ENCODE measurements at places on chromosomes 6 and 20. TPM values are rescaled to one million over a fixed set of nuclear protein-coding genes. Genes with fewer than 3 reads are reported as not detected.

Gene SLC17A3
- total RNA-seq = not detected

Gene HCRTR2
- not detected for total RNA-seq

Gene C6orf118
- total RNA-seq = not detected

Gene SLC22A7
- total RNA-seq = not detected

Gene KIAA0408
- total RNA-seq = 1.5 TPM

Gene PNLDC1
- not detected for total RNA-seq

Gene PRDM13
- not detected for total RNA-seq

Gene NKX2-4
- total RNA-seq = not detected

Gene KCNQ2
- 0.28 TPM for total RNA-seq

Gene WFDC12
- not detected for total RNA-seq

Gene E2F3
- 9.1 TPM for total RNA-seq

Gene SCRT2
- not detected for total RNA-seq

Gene RCAN2
- 4.0 TPM for total RNA-seq

Gene KCNK5
- total RNA-seq = 52.9 TPM

Gene BANF2
- not detected for total RNA-seq
